ENCODE measurements at places on chromosomes 11 and 22.

GRCh38 chr11:13777341-13777985, 109.0 kb downstream of the FAR1 start:
- DNase-seq, result no peak

DNA sequence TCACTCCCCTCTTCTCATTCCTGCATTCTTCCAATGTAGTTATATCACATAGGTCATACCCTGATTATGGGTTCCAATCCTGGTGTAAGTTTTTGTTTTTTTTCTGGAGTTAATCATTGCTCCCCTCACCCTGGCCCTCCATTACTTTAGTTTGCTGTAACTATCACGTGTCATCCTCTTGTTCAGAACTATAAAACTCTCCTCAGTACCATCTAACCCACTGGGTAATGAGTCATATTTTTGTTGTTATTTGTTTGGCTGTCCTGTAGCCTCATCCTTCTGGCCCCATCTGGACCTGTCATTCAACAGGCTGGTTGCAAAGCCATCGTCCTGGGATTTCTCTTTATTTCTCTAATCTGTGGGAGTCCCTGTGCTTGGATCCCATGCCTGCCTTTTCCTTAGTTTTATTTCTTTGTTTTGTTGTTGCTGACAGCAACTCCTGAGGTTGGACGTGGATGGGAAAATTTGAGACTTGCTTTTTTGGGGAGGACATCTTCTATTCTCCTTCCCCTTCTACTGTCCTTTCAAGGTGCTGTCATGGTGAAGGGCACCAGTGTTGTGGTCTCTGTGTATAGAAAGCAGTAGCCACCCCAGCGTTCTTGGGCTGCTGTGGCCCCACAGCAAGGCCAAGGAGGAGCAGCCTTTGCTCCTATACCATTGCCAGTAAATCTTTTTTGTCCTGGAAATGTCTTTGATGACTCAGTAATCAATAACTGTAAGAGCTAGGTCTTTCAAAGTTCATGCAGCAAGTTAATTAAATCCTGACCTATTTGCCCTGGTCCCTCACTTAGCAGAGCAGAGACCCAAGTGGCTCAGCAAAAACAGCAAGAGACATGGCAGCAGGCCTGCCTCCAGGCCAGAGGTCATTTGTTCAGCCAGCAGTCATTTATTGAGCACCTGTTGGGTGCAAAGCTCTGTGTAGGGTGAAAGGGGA, 82.5 kb downstream of the C22orf31 start:
- DNase-seq, result no peak

DNA sequence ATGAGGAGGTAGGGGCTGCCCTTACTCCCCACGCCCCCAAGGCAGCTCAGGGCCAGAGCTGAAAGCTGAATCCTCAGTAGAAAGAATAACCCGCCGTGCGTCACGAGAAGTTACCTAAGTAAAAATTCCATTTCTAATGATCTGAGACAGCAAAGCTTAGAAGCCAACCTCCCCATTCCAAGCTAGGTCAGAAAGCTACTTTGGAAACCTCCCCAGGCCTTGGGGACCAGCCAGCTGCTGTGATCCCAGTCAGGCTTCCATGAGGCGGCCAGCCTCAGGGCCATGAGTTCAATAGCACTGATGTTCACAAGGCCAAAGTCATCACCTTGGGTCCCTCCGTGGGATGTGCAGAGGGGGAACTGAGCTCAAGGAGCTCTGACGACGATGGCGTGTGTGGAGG, 6.9 kb downstream of the SHISAL1 start:
- DNase-seq, result no peak

DNA sequence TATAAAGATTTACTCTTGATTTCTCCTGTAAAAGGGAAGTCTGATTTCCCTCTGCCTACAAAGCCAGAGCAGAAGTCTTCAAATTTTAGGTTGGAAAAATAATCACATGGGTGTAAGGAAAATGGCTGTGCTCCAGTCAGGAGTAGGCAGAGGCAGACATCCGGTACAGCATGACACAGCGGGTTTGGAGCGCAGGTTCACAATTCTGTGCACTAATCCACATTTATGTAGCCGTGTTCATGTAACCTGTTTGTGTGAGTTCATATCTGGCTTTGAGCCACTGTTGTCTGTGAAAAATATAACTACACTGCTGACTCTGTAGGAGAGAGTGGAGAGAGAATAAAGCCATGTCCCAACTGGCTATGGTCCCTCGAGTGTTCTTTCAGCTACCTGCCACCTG, 248.0 kb downstream of the CASP12 start:
- no peak for DNase-seq

GRCh38 chr11:7353100-7353499, 101.4 kb downstream of the SYT9 start:
- DNase-seq, result no peak

DNA sequence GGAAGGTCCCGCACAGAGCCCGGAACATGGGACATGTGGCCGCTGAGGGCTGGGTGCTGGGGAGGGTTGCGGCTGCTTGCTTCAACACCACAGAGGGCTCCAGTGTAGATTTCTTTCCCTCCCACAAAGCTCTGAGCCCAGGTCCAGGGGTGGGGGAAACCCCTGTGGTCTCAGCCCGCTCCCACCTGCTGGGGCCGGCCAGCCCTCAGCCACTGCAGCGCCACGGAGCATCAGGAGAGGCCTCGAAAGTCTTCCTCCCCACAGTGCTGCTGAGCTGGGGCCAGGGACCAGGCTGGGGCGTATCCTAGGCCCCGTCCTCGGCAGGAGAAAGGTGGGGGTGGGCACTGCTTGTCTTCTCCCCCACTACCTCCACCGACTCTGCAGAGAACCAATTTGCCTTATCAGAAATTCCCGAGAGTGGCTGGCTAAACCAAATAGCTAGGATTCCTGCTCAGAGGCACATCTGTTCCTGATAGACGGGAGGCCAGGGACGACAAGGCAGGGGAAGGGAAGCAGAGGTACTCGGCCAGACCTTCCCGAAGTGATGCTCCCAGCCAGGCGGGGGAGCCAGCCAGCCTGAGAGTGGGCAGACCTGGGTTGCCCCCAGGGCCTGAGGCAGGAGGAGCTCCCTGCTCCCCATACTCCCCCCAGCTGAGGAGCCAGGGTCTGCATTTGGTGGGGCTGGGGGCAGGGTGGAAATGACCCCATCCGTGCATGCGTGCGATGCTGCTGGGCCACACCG, 18.7 kb downstream of the IGF2 start:
- DNase-seq, result no peak

- no peak for DNase-seq
These were observed 393.5 kb downstream of the BUD13 start for GRCh38 chr11:116379185-116379828.

- no peak for DNase-seq
These were observed 50.9 kb downstream of the ISX start for GRCh38 chr22:35116817-35117216.

- no peak for DNase-seq
These were observed at the start of gene SCUBE2 for GRCh38 chr11:9091044-9091922. Gene SCUBE2, minus strand, starts transcription at chr11:9091599. Its CDS starts 71 bp downstream, at chr11:9091528.

- DNase-seq, result no peak
These were observed 15.9 kb downstream of the MCAT start for GRCh38 chr22:43127166-43127908.

DNA sequence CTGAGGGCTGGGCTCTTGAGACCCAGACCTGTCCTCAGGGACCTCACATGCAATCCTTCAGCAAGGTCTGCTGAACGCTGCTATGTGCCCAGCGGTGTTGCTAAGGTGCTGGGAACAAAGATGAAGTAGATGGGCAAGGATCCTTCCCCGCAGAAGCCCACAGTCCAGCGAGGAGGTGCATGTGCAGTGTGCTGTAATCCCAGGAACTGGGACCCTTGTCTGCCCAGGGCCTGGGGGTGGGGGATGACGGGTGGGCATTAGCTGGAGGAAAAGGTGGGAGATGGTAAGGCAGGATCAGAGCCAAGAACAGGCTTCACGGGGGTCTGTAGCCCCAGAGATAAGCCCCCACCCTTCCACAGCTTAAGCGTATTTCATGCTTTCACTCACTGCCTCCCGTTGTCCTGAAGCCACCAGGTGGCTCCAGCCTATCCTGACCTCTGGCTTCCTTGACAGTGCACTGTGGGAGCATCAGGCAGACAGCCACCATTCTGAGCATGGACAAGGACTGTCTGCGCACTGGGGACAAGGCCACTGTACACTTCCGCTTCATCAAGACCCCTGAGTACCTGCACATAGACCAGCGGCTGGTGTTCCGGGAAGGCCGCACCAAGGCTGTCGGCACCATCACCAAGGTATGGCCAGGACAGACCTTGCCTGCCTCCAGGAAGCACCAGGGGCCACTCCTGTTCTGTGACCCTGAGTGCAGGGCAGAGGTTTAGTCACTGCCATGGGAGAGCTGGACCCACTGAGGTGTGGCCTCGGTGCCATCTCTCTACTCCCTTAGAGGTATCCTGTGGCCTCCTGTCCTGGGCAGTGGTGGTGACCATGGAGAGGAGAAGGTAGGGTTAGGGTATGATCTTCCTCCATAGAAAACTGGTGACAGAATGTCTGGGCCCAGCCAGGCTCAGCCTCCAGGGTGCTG, 22.0 kb downstream of the GTPBP1 start:
- no peak for DNase-seq
